ENCODE measurements at places on chromosomes 12 and 14. TPM values are rescaled to one million over a fixed set of nuclear protein-coding genes. Genes with fewer than 3 reads are reported as not detected.
A peak's percentile ranks its signal among the peaks of the same experiment; 100 is the strongest.

Gene DDHD1
- total RNA-seq, result 41.3 TPM

- DNase-seq, result no peak
Measured at GRCh38 chr14:37062191-37062803, 110.1 kb downstream of the SLC25A21 start.

GRCh38 chr12:76571256-76571655 lies 11.7 kb upstream of the OSBPL8 start:
- no peak for DNase-seq

DNA sequence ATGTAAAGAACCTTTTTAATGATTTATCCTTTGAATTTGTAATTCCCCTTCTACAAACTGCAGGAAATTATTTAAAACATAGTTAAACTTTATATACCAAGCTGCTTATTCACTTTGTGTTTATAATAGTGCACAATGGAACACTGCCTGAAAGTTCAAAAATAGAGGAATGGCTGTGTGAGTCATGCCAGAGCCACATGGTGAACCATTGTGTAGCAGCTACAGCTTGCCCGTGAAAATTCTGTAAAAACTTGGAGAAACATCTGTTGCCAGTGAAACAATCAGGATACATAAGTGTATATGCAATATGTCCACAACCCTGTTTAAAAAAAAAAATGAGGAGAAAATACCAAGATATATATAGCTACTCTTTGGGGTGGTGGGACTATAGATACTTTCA lies 59.5 kb downstream of the VEZT start:
- peak; percentile 13 for DNase-seq

GRCh38 chr14:54220071-54220703 lies 176.6 kb upstream of the CDKN3 start:
- no peak for DNase-seq

Gene TAS2R42
- total RNA-seq, result not detected

Gene AGAP2
- total RNA-seq, result 39.7 TPM

- DNase-seq, result no peak
Measured at GRCh38 chr14:89401241-89401640, 15.8 kb downstream of the FOXN3 start.

GRCh38 chr12:94690198-94690771 lies 39.9 kb upstream of the TMCC3 start:
- DNase-seq, result no peak

Gene WNT1
- not detected for total RNA-seq

DNA sequence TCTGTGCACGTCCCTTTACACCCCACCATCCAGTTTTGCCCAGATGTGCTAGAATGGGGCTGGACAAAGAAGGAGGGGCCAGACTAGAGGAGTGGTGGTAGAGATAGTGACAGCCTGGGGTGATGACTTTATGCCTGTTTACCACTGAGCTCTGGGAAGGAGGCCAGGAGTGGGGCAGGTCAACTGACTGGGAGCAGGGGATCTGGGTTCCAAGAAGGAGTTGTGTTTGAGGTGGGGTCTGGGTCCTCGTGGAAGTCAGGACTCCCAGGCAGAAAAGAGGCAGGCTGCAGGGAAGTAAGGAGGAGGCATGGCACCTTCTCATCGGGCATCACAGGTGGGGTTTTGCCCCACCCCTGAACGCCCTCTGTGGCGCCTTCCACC lies 315 bp downstream of the LTB4R2 start:
- DNase-seq, result no peak

DNA sequence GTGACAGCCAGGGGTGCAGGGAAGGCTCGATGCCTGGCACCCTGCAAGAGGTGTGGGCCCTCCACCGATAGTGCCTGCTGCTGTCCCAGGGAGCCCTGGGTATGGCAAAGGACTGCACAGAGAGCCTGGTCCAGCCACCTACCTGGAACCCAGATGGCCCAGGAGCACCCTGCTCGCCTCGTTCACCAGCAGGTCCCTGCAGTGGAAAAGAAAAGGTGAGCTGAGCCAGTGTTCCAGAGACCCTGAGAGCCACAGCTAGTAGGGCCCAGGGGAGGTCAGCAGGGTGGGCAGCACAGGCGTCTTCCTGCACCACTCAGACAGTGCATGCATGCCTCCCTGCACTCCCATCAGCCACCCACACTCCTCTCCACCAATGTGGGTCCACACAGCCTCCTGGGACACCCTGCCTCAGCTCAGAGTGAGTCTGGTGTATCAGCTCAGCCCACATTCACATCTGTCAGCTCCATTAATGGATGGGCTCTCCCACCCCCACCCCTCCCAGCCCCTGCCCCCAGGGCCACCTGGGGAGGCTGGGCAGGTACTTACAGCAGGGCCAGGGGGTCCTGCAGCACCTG lies 20.2 kb downstream of the TMEM106C start:
- no peak for DNase-seq

- no peak for DNase-seq
Measured at GRCh38 chr12:13851828-13852227, 129.6 kb downstream of the GRIN2B start.

GRCh38 chr12:125340791-125341190 lies 275.6 kb downstream of the AACS start:
- peak; percentile 16 for DNase-seq

GRCh38 chr14:26404927-26405326 lies 192.9 kb downstream of the NOVA1 start:
- DNase-seq, result no peak

Gene DAAM1
- 17.6 TPM for total RNA-seq

GRCh38 chr14:61670576-61670975 lies 24.7 kb upstream of the HIF1A start:
- DNase-seq, result no peak

GRCh38 chr12:74890237-74890599 lies 319.4 kb downstream of the KCNC2 start:
- DNase-seq, result peak; percentile 81

DNA sequence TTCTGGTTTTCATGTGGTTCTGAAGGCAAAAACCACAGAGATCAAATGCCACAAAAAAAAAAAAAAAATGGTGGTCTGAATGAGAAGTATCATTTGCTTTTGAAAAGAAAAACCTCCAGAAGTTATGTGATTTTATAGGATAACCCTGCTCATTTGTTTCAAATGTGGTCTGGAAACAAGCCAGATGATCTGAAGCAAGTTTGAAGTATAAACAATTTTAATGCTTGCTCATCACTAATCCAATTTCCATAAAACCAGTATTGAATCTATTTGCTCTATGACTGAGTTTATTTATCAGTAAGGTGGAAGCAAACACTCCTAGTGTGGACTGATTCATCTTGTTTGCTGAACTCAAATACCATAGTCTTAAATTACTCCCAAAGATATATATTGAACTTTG lies 407.3 kb upstream of the FLRT2 start:
- DNase-seq, result peak; percentile 37

DNA sequence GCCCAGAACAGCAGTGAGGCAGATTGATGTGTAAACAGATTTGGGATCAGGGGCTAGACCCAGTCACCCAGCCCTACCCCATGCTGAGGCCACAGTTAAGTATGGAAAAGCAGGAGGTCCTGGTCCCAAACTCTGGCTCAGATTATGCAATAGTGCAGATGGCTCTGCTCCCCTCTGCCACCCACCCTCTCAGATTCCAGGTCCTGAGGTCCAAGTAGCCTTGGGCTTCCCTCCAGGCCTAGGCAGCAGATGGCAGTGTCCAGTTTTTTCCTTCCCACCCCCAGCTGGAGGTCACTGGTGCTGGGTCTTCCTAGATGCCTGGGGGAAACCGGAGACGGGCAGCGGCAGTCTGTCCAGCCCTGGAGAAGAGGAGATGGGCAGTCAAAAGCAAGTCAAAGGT lies 2.8 kb upstream of the DHH start:
- no peak for DNase-seq

GRCh38 chr14:77660754-77661153 lies 44.3 kb upstream of the SPTLC2 start:
- DNase-seq, result no peak

Gene NUAK1
- total RNA-seq, result 4.0 TPM

DNA sequence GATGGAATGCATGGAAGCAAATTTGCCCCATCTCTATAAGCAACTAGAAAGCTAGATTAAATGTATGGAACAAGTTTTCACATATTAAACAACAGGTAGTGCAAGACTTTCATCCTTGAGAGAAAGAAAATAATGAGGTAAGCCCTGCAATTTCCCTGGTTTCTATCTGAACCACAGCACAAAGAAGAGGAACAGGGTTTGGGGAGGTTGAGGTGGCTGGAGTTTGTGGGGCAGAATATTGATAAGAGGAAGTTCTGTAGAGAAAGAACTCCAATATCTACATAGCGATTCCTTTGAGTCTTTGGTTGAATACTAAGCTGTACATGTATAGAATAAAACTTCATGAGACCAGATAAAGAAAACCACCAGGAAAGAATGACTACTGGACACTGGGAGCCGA lies 96.3 kb upstream of the CCND2 start:
- no peak for DNase-seq

- DNase-seq, result peak; percentile 10
Measured at GRCh38 chr14:102389246-102389645, 26.5 kb downstream of the TECPR2 start.

DNA sequence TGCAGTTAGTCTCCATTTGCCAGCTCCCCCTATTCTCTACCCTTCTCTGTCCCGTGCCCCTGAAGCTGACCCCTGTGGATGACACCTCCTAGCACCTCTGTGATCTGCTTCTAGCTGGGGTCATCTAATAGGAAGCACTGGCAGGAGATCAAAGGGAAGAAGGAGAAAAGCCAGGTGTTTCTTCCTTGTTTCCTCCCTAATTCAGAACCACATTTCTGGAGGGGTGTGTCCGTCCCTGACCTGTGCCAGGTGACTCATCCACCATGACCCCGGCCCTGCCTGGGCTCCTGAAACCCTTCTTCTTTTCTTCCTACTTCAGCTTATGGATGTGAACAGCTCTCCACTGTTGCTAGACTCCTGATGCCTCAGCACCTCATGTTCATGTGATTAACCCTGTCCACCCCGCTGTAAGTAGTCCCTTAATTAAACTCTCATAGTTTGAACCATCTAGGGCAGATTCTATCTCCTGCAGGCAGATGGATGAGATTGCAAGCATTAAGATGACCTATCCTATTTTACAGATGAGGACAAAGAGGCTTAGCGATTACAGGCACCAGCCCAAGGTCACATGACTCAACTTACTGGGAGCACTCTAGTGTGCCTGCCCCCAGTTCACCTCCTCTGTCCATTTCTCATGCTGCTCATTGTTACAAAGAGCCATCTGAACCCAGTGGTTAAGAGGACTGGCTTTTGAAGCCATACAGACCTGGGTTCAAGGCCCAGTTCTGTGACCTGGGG lies 770.5 kb downstream of the MED13L start:
- DNase-seq, result no peak

DNA sequence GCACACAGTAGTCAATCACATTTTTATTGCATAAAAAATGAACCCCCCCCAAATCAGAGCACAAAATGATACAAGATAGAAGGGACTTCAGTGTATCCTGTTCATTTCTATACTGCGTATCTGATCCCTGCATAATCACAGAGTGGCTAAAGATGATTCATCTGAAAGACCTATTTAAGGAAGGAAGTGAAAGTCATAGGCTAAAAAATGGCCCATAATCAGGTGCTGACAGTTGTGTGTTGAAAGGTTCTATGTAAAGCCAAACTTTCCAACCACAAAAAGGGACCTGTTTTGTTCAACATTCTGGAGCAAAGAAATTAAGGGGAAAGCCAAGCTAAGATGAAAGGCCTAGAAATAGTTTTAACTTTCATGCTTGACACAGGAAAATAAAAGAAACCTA lies 147.8 kb upstream of the ATP2B1 start:
- no peak for DNase-seq

Gene PRB2
- not detected for total RNA-seq

DNA sequence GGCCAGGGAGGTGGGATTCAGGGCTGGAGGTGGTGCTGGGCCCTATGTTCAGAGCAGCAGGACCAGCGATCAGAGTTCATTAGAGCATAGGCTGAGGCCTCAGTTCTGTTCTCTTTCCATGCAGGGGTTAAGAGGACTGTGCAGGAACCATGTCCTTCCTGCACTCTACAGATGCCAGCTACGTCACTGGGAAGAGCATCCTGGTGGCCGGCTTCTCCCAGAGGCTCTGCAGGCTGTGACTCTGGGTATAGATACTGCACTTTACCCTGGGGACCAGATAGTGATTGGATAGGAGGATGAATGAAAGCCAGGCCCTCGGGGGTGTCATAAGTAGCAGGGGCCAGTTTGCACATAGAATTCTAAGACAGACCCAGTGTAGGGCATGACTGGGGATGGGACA lies 92.6 kb downstream of the DHRS2 start:
- DNase-seq, result no peak

Gene CYP46A1
- 0.10 TPM for total RNA-seq

DNA sequence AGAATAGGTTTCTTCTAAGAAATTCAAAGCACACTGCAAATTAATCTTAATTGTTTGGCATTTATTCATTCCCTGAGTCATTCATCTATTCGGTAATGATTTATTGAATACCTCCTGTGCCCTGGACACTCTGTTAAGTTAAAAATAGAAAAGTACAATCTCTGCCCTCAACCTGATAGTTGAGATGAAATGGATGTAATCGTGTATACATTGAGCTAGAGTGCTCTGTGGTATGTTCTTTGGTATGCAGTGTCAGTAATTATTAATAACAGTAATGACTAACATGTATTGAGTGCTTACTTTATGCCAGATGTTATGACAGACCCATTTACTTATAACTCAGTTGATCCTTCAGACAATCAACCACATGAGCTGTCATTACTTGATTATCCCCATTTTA lies 47.6 kb downstream of the UTP20 start:
- DNase-seq, result no peak

All from SJCRH30 (cell line).